ENCODE measurements at places on chromosomes 2 and 18. TPM values are rescaled to one million over a fixed set of nuclear protein-coding genes. Genes with fewer than 3 reads are reported as not detected.

GRCh38 chr18:44195394-44196140 is 485.1 kb upstream of the SETBP1 start:
- DNase-seq = no peak
- no peaks in the 10 kb centered on the region for H3K36me3 ChIP-seq
- no peak overlapping the region for H3K4me3 ChIP-seq
- peaks cover 53% of the 10 kb centered on the region for H3K27me3 ChIP-seq
- no peak overlapping the region for H3K27ac ChIP-seq
- H3K4me1 ChIP-seq = no peaks in the 10 kb centered on the region

GRCh38 chr2:128787616-128788015 is 468.9 kb upstream of the HS6ST1 start:
- no peak overlapping the region for H3K4me3 ChIP-seq
- DNase-seq = no peak
- H3K36me3 ChIP-seq = no peaks in the 10 kb centered on the region
- no peaks in the 10 kb centered on the region for H3K4me1 ChIP-seq
- no peak overlapping the region for H3K27ac ChIP-seq

Gene GNLY
- total RNA-seq = 599 TPM

Gene MYO3B
- 0.31 TPM for total RNA-seq
